Esophagus squamous epithelium (tissue), 5 donors: ENCODE measurements at places on chromosomes 7 and 10. TPM values are rescaled to one million over a fixed set of nuclear protein-coding genes. Genes with fewer than 3 reads are reported as not detected.

SLC18A2 gene
- total RNA-seq = 0.13 TPM

NEUROD6 gene
- total RNA-seq = not detected

GRM3 gene
- not detected for total RNA-seq

COL17A1 gene
- total RNA-seq = 199 TPM

BEND7 gene
- 2.0 TPM for total RNA-seq

SEMA3A gene
- 0.67 TPM for total RNA-seq

TUBAL3 gene
- total RNA-seq = not detected

MMD2 gene
- total RNA-seq = not detected

FOXI2 gene
- 0.64 TPM for total RNA-seq

CABCOCO1 gene
- total RNA-seq = not detected

GPR26 gene
- not detected for total RNA-seq

KCNH2 gene
- total RNA-seq = 0.19 TPM

TRPV5 gene
- not detected for total RNA-seq

SP8 gene
- total RNA-seq = not detected
